ENCODE measurements at places on chromosomes 7 and 10. TPM values are rescaled to one million over a fixed set of nuclear protein-coding genes. Genes with fewer than 3 reads are reported as not detected.

DNA sequence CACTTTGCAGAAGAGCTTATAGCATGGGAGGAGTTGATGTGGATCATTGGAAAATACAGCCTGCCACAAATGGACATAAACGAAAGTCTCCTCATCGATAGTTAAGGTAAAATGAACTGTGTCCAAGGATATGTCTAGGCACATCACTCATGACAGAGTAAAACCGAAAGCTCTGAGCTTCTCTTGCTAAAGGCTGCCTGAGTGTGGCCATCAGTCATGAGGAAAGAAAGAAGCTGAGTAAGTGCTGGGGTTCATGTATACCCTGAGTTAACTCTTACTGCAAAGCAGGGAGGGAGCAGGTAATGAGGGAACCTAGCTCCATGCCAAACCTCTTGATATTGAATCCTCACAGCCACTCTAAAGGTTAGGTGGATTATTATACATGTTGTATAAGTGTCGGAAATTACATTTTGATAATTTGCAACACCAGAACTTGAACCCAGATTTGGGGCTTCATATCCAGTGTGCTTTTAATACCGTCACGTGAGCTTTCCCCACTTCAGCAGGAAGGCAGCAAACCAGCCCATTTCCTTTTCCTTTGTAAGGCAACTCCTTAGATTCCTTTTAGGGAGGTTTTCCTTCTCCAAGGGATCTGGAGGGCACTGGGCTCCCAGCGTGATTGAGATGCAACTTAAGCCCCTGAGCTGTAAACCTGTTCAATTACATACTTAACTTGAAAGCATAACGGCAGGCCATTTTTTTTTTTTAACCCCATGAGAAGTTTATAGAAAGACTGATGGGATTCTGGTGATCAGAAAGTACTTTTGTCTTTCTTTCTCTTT is 215.0 kb downstream of the PHF14 start:
- no peak for DNase-seq

- no peak for DNase-seq
These were observed 38.9 kb downstream of the PRSS2 start for GRCh38 chr7:142809671-142810070.

DNA sequence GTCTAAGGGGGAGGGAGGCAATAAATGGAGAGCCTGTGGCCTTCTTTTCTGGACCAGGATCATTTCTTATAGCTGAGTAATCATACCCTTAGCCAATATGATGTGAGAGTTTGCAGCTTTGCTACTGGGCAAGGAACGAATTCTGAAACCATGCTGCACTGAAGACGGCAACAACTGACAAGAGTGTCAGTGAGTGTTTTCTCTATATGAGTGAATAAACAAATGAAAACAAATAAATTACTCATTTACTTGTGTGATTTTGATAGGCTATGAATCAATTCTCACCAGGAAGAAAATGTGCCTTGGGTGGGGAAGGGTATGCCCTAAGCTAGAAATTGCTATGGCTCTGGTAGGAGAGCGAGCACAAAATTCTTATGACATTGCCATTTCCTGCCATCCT is 79.4 kb upstream of the LRRN3 start:
- DNase-seq, result no peak

DNA sequence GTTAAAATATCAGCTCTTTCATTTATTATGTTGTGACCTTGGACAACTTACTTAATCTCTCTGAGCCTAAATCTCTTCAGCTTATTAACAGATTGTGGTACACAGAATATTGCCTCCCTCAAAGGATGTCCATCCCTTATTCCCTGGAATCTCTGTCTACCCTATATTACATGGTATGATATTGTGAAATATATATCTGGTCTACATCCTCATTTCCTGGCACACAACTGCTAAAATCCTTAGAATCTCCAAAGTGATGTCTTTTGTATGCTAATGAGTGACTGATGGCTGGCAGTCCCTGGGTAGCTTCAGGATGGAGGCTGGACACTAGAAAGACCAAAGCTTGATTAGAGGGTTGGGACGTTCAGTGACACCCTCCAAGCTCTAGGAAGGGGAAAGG is 25.8 kb downstream of the ZNF438 start:
- no peak for DNase-seq

ERLIN1 gene
- polyA plus RNA-seq, result 9.0 TPM

SEMA3E gene
- polyA plus RNA-seq, result 0.15 TPM

ODAD2 gene
- polyA plus RNA-seq, result 0.28 TPM

H2BK1 gene
- not detected for polyA plus RNA-seq

Measured in kidney (tissue), 22 donors.